HepG2 (cell line): ENCODE measurements at places on chromosomes 1 and 21.
A peak's percentile ranks its signal among the peaks of the same experiment; 100 is the strongest.

GRCh38 chr1:45490121-45490625, 790 bp downstream of the TESK2 start:
- no peak for DNase-seq

DNA sequence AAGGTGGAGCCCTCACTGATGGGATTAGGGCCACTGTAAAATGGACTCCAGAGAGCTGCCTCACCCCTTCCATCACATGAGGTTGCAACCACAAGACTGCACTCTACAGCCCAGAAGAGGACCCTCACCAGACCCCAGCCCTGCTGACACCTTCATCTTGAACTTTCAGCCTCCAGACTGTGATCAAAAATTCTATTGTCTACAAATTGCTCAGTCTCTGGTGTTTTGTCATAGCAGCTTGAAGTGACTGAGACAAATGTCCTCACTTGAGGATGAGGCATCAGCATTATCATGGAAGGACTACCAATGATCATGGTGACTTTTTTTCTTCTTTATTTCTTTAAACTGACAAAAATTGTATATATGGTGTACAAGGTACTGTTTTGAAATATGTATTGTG, 26.7 kb upstream of the TRIM17 start:
- no peak for DNase-seq

DNA sequence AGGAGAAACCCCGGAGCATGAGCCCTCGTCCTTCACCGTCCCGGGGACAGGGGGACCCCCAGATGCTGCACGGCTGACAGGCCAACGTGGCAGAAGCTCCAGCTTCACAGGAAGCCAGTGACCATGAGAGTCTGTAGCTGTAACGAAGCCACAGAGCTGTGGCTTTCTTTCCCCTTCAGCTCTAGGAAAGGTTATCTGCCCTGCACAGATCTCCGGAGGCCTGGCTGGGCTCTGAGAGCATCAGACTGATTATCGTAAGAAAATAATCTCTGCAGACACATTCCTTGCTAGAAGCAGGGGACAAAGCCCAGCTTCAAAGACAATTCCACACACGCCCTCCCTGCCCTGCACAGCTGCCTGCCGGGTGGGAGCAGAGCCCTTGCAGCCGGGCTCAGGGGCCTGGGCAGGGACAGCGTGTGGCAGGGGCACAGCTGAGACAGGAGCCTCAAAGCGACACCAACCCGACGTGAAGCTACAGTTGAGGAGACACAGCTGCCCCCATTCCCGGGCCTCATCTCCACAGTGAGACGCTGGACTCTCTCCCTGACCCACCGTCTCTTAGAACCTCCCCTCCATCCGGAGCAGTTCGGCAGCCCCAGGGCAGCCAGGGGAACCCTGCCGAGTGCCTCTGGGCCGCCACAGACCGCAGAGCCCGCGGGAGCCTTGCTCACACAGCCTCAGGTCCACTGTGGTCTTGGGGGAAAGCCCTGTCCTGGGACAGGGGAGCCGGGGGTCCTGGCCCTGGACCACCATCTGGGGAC, 30.6 kb downstream of the POFUT2 start:
- DNase-seq: no peak

DNA sequence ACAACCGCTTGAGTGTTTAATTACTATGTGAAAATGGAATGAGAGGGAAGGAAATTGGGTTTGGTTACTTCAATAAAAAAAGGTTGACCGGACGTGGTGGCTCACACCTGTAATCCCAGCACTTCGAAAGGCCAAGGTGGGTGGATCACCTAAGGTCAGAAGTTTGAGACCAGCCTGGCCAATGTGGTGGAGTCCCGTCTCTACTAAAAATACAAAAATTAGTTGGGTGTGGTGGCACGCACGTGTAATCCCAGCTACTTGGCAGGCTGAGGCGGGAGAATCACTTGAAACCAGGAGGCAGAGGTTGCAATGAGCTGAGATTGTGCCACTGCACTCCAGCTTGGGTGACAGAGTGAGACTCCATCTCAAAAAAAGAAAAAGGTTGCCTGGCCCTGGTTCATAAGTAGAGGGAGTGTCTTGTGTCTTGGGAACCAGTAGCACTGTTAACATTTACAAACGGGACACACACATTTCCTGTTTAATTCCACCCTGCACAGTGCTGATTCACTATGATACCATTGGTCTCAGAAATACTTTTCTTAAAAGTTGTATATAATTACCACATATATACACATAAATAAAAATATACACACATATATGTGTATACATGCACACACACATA, 27.6 kb upstream of the CLDN14 start:
- DNase-seq: no peak

GRCh38 chr21:46038871-46039397, 57.4 kb downstream of the COL6A1 start:
- no peak for DNase-seq

GRCh38 chr1:65146908-65147423, 1.0 kb upstream of the AK4 start:
- no peak for DNase-seq

DNA sequence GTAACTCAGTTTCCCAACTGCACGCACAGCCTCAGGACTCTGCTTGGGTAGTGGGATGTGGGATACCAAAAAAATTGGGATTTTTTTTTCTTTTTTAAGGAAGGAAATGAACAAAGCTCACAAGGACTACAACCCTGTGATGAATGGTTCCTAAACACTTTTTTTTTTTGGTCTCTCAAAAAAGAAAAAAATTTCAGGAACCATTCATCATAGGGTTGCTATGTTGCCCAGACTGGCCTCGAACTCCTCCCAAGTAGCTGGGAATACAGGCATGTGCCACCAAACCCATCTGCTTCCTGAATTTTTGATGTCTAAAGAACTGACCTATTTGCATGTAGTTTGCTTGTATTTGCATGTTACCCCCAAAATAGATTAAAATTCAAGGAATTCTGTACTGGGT, 6.8 kb downstream of the MINDY1 start:
- DNase-seq: no peak

GRCh38 chr21:44686843-44687561, 5.0 kb upstream of the KRTAP12-1 start:
- DNase-seq: no peak

DNA sequence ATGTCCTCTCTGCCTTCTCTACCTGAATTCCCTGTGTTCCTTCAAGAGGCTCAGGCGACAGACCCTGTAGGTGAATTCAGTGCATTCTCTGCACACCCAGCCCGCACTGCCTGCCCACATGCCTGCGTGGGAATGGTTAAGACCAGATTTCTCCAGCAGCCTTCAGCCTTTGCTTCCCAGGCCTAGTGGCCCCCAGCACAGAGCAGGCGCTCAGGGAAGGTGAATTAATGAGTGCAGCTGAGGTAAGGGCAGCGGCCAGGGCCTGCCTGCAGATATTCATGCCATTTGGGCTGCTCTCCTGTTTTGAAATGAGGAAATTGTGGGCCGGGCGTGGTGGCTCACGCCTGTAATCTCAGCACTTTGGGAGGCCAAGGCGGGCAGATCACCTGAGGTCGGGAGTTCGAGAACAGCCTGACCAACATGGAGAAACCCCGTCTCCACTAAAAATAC, 45.5 kb downstream of the IER5 start:
- DNase-seq: no peak

- DNase-seq: peak; percentile 28
Observed at GRCh38 chr1:24970399-24970753, 40.3 kb upstream of the RUNX3 start.

- peak; percentile 16 for DNase-seq
Observed at GRCh38 chr1:74502432-74502831, 10.0 kb downstream of the LRRC53 start.

DNA sequence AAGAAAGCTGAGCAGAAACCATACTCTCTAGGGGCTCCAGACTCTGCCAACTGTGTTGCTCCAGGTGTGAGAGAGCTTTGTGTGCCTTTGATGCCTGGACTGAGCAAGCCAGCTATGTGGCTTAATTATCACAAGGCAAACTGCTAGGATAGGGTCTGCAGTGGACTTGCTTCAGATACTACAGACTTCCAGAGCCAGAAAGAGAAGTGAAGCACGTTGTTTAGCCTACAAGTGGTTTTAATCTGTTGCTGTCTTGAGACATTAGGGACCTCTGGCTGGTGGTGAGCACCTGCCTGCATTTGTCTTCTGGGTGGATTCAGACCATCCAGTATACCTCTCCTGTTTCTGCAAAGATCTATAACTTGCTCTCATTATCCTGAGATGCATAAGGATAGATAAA, 353.4 kb upstream of the PLXNA2 start:
- DNase-seq: no peak

DNA sequence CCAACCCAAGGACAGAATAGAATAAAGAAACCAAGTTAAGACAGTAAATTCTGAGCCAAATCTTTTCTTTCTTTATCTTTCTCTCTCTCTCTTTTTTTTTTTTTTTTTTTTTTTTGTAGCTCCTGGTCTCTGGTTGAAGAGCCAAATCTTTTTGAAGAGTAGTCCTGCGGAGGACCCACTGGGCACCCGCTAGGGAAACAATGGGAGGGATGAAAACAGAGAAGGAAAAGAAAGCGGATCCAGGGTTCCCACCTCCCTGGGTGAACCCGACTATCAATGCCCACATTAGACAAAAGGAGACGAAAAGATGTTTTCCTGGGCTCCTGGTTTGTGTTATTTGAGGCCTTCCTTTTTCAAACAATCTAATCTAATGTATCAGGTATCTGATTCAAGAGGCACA, 49.8 kb upstream of the FBXO28 start:
- no peak for DNase-seq

DNA sequence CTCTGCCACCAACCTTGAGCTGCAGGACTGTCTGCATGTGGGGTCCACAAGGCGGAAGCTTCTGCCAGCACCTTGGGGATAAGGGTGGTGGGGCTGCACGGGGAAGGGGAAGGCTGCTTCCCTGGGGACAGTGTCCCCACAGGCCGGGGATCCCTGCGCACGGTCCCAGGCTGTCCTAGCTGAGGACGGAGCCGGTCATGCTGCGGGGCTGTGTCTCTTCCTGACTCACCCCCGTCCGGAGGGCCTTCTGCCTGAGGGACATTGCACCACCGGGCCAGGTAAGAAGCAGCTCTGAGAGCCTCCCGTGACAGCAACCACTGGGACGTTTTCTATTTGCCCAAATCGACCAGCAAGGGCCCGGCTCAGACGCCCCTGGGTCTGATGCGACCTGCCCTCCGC, 29.9 kb downstream of the KRTAP10-1 start:
- no peak for DNase-seq

GRCh38 chr1:234617986-234618736, 8.2 kb upstream of the IRF2BP2 start:
- peak; percentile 79 for DNase-seq

- no peak for DNase-seq
Observed at GRCh38 chr1:226417830-226418546, 10.1 kb upstream of the PARP1 start.

DNA sequence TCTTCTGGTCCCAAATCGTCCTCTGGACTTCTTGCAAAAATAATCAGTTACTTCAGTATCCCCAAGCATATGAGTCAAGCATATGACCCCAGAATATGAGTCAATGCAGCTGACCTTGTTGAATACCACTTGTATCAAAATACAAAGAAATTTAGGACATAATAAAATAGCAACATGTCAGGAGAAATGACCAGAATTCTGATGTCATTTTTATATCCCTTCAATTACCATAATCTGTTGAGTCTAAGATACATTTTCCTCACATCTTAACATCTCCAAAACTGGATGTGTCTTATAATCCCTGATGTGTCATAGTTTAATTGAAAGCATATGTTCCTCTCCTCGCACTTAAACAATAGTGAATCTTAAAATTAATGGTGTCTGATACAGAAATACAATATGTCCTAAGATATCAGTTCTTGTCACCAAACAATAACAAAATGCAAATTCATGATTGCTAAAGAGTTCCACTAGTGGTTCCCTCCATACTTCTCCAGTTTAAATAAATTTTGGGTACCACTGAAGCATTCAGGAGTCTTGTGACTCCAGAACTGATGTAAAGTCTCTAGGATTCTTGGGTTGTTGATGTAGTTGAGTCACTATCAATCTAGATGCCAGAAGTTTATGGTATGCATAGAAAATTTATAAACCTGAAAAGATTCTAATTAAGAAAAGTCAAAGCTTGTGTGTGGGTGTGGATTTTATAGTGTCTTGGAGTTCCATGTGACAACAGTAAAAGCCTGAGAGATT, 41.8 kb downstream of the KIFAP3 start:
- DNase-seq: no peak

DNA sequence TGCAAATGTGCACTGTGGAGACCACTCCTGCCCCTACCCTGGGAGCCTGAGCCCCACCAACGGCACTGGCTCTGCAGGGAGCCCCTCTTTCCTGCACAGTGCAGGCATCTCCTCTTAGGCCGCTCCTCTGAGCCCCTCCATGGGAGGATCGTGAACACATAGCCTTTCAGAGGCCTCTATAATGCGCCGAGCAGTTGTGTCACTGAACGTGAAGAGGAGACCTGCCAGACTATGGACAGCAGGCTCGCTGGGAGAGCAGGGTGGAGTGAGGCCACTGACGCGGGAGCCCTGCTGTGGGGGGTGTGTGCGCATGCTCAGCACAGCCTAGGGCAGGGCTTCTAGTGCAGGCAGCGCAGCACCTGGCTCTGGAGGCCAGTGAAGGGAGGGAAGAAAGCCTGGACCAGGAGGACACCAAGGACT, 151.3 kb upstream of the COL6A1 start:
- no peak for DNase-seq

- DNase-seq: no peak
Observed at GRCh38 chr1:8889925-8890785, 11.7 kb upstream of the ENO1 start.

DNA sequence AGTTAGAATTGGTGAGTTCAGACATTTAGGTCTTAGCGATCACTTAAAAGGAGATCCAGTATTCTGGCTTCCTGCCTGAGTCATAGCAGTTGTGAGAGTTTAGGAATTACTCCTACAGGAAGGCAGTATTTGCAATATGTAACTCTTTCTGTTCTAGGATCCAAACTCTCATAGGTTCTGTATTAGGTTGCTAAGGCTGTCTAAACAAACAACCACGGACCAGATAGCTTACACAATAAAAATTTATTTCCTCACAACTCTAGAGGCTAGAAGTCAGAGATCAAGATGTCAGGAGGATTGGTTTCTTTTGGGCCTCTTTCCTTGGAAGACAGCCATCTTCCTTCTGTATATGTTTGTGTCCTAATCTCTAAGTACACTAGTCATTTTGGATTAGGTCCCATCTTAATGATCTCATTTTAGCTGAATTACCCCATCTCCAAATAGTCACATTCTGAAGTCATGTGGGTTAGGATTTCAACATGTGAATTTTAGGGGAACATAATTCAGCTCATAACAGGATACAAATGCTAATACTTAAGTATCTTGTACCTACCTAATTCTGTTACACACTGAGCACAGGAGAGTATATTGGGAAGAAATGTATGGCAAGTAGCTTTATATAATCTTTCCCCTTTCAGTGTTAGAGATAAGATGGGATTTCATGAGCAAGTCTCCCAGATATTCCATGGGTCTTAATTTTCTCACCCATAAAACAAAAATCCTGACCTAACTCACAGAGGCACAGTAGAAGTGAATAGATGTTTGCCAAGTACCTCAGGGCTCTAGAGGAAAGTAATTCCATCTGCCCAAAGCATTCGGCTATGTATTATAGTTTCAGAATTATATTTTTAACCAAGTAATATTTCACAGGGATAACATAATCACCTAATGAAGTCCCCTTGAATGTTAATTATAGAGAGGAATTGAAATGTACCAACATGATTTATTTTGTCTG, 144.4 kb downstream of the PTBP2 start:
- no peak for DNase-seq
